ENCODE measurements at places on chromosomes 2 and 18. TPM values are rescaled to one million over a fixed set of nuclear protein-coding genes. Genes with fewer than 3 reads are reported as not detected.

The LDLRAD4 gene
- 13.0 TPM for polyA plus RNA-seq

The LOXL3 gene
- polyA plus RNA-seq = 0.17 TPM

The GAL3ST2 gene
- polyA plus RNA-seq = not detected

The CLASP1 gene
- 13.8 TPM for polyA plus RNA-seq

The STPG4 gene
- not detected for polyA plus RNA-seq

The OXER1 gene
- polyA plus RNA-seq = not detected

The FBLN7 gene
- polyA plus RNA-seq = 21.0 TPM

The LRATD1 gene
- not detected for polyA plus RNA-seq

The ITGB6 gene
- polyA plus RNA-seq = not detected

The GKN2 gene
- polyA plus RNA-seq = not detected

The ARL4C gene
- 115 TPM for polyA plus RNA-seq

The MPHOSPH10 gene
- polyA plus RNA-seq = 34.5 TPM
